Stimulated activated effector memory CD8-positive, alpha-beta T cell treated with anti-CD3 and anti-CD28 coated beads, Interleukin-12 subunit alpha, Interleukin-12 subunit beta, amount 100 ng/mL, for 72 hours (primary cell): ENCODE measurements at places on chromosomes 2 and 18.

DNA sequence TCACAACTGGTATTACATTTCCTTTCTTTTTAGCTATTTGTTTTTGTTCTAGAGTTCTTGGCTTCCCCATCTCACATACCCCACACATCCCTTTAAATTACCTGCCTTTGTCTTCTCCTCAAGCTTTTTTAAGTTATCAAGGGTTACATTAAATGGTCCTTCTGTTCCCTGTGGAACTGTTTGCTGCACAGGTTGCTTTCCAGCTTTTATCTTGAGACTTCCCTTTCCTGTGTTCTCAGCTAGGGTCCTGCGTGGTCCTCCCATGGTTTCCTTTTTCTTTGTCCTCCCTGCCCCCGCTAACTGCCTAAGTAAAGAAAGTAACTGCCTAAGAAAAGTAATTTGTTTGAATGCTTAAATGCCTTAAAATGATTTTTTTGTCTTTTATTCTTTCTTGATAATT, 66.8 kb downstream of the EPB41L5 start:
- no peak for DNase-seq

- DNase-seq = no peak
Observed at GRCh38 chr2:167198576-167198975, 310.3 kb downstream of the XIRP2 start.

DNA sequence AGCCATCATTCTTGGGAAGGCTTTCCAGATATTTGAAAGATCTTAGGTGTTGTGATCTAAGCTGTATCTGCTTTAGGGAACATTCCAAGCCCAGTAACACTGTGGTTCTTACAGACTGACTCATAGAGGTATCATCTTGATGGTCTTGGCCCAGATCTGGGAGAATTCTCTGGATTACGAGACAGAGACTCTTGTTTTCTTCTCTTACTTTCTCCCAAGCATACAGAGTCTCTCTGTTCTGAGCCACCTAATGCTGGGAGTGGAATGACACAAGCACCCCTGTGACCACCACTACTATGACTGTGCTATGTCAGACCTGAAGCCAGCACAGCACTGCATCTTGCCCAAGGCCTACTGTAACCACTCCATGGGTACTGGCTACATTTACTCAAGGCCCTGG, 81.0 kb upstream of the EPAS1 start:
- DNase-seq = peak; percentile 47

- no peak for DNase-seq
Observed at GRCh38 chr2:74544634-74545033, 9.1 kb downstream of the LOXL3 start.

DNA sequence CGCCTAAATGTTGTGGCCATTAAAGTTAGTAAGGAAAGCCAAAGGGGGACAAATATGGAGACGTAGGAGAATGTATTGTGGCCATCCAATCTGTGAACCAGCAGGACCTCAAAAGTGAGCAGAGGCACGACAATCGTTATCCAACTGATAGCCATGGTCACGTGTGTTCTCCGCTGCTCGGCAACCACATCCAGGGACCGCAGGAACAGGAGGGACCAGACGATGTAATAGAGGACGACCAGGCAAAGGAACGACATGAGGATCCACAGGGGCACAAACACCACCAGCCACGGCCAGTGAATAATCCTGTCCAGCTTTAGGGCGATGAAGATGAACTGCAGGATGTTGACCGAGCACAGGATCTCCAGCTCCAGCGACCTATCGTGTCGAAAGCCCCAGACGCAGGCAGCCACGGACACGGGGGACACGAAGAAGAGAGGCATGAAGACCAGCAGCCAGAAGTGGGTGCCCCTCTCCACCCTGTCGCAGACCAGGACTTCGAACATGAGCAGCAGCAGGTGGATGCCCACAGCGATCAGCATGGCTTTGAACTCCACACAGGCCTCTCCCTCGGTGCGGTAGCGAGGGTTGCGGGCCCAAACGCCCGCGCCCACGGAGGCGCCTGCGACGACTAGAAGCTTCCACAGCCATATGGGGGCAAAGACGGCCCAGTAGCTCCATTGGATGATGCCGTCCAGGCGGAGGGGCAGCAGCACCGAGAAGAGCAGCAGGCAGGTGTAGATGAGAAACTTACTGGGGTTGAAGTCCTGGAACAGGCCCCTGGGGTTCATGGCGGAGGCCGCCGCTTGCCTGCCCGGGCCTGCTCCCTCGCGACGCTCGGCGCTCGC, 790 bp downstream of the TMEM185B start:
- DNase-seq = peak; percentile 62

DNA sequence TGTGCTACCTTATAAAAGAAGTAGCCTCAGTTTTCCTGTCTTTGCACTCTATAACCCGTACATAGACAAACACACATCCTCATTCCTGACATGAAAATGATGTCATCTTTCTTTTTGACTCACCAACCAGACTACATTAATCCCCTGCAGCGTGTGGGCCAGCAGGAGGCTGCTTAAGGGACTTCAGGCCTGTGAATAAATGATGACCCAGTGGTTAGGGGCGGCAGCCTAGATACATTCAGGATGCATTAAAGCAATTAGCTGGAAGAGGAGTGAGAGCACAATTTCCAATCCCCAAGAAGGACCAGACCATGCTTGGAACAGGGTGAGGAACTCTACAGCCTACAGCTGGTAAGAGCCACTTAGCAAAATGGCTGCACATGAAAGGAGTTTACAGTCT, 57.3 kb upstream of the KLF7 start:
- peak; percentile 53 for DNase-seq

DNA sequence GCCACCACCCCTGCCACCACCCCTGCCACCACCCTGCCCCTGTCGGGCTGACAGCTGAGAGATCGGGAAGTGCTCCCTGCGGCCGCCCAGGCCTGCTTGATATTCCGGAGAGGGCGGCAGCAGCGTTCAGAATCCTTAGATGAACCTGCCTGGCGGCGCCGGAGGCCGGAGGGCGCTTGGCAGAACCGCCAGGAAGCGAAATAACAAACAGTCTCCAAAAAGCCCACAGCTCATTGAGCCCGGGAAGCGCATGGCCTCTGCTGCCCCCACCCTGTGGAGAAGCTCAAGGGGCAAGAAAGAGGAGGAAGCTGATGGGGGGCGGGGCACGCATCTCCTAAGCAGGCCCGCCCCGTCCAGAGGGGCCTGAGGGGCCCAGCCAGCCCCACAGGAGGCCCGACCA, 92.2 kb upstream of the MBOAT2 start:
- no peak for DNase-seq

DNA sequence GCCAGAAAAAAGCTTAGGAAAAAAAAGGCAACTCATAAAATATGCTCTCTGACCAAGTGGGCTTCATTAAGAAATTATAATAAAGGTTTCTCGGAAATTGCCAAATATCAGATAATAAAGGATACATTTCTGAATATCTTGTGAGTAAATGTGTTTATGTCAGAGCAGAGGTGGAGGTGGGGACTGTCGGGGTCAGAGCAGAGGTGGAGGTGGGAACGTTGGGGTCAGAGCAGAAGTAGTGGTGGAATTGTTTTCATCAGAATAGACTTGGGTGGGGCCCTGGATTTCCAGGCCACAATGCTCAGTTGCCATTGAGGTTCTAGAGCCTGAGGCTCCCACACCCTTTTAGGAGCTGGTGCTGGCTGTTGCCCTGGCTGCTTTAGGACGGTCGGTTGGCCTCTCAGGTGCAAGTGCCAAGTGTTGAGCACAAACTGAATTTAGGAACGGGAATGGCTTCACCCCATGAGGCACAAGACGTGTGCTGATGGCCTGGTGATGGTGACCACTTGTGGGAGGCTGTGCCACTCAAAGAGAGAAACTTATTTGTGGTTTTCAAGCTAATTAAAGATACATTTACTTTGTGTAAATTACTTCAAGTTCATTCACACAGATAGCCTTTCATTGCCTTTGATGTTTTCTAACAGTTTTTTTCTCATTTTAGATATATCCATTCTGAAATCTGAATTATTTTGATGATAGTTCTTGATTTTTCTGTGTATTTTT, 131.5 kb downstream of the ATP9B start:
- DNase-seq = no peak

- DNase-seq = no peak
Observed at GRCh38 chr2:214011676-214012075, 399.2 kb upstream of the VWC2L start.

- DNase-seq = no peak
Observed at GRCh38 chr2:10900216-10901109, 11.3 kb upstream of the KCNF1 start.

DNA sequence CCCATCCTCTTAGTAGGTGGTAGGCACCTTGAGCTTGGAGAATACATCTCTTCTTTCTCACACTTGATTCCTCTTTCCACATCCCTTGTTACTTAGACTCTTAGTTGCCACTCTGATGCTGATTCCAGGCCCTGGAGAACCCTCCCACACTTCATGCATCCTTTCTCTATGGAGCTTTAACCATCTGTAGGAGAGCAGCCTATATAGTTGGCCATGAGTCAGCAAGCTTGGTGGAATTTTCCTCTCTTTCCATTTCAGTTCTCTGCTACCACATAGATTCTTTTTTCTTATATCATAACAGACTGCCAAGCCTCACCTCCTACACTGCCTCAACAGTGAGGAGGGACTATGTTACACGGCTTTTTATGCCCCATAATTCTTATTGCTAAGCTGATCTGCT, 851.6 kb upstream of the CDH2 start:
- no peak for DNase-seq

GRCh38 chr2:65789923-65790675, 357.7 kb upstream of the SPRED2 start:
- DNase-seq = no peak

DNA sequence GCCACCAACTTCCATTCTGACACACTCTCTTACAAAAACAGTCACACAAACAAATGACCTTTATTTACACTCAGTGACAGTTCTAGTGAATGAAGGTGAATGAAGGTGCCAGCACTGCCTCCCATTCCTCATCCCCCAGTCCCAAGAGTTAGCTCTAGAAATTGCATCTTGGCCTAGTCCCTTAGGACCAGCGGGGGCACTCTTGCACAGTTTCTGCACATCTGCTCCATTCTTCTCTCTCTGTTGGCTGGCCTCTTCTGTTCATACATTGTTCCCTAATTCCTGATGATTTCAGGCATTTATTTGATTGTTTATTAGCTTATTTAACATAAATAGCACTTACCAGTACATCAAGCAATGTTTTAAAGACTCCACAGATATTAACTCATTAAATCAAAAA, 30.9 kb downstream of the GAREM1 start:
- DNase-seq = no peak

DNA sequence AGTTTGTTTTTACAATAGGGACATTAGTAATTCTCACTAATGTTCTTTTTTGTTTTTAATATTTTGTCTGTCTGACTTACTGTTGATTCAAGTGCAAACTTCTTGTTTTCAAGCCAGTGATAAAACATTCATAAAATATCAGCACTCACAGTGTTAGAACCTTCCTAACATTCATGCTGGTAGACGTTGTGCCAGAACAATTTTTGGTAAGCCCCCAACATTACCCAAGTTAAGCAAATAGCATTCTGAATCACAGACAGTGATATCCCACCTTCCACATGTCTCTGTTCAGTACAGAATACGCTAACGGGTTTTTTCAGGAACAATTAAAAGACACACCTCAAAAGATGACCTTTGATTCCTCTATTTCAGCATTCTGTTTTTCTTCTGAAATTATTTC, 390.3 kb downstream of the ARHGAP15 start:
- no peak for DNase-seq

DNA sequence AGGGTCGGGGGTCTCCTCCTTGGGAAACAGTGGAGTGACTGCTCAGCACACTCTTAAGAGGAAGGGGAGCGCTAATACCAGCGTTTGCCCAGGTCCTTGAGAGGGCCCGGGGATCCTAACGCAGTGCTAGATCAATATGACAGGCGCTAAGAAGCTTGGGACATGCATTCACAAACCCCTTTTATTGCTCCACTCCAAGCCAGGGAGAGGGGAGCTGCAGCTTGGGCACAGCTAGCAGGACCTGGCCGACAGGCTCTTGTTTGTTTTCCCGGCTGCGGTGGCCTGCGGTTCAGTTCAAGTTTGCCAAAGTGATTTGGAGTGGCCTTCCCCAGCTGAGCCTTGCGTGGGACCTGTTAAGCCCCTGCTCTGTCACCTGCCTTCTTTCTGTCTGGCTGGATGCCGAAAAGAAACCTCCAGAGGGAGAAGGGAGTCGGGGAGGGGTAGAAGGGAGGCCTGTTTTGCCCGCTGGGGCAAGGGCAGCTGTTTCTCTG, 152.1 kb downstream of the GLI2 start:
- no peak for DNase-seq

GRCh38 chr2:69285379-69285894, 101.6 kb downstream of the GFPT1 start:
- no peak for DNase-seq

DNA sequence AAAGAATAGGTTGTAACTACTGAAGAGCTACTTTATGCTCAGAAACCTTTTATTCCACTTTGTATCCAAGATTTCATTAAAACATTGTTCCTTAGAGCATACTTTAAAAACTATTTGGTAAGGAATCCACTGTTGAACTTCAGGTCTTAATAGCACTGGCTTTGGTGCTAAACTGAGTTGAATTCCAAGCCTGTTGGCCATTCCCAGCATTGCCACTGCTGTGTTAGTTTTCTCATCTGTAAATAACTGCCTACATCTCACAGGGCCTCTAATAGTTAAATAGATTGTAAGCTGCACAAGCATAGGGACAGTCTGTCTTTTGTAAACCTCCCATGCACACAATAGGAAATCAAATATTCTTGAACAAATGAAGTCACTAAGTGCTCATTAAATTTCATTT, 86.6 kb downstream of the ORC4 start:
- DNase-seq = no peak

DNA sequence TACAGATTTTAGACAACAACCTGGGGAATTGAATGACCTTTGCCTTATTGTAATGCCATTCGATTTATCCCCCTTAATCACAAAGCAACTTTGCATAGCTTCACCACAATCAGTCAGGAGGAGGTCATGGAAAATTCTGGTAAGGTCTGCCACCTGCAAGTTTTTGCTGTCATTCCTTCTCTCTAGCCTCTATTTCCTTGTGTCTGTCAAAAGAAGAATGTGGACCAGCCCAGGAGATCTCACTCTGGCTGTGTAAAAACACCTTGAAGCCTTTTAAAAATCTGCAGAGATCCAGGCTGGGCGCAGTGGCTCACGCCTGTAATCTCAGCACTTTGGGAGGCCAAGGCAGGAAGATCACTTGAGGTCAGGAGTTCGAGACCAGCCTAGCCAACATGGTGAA, 74.1 kb upstream of the BZW1 start:
- no peak for DNase-seq
